ENCODE measurements at places on chromosomes 3 and 15. TPM values are rescaled to one million over a fixed set of nuclear protein-coding genes. Genes with fewer than 3 reads are reported as not detected.

PRKCD gene
- 103 TPM for total RNA-seq

TICRR gene
- 0.37 TPM for total RNA-seq

GOLGA8M gene
- total RNA-seq: 2.8 TPM

- DNase-seq: no peak
Measured at GRCh38 chr15:66389859-66390381, 3.2 kb downstream of the MAP2K1 start.

GRCh38 chr3:120637851-120638559 lies 41.9 kb downstream of the NDUFB4 start:
- no peak for DNase-seq

DNA sequence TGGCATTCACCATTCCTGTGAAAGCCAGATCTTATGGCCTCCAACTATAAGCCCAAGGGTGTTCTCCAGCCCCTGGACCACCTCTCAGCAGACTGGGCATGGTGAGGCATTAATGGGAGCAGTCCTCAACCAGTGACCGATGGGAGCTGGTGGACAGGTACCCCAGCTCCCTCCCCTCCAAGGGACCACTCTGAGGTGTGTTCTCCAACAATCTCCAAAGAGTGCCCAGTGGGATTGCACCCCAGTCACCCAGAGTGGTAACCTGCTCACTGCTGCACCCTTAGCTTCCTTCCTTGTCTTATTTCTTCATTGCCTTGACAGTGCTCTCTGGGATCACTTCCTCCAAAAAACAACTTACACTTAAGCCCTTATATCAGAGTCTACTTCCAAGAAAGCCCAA lies 8.2 kb upstream of the ITGA11 start:
- DNase-seq: no peak

GRCh38 chr3:126777366-126777765 lies 73.3 kb downstream of the CHCHD6 start:
- DNase-seq: no peak

GRCh38 chr15:54594115-54594514 lies 602.6 kb downstream of the RSL24D1 start:
- DNase-seq: no peak

DNA sequence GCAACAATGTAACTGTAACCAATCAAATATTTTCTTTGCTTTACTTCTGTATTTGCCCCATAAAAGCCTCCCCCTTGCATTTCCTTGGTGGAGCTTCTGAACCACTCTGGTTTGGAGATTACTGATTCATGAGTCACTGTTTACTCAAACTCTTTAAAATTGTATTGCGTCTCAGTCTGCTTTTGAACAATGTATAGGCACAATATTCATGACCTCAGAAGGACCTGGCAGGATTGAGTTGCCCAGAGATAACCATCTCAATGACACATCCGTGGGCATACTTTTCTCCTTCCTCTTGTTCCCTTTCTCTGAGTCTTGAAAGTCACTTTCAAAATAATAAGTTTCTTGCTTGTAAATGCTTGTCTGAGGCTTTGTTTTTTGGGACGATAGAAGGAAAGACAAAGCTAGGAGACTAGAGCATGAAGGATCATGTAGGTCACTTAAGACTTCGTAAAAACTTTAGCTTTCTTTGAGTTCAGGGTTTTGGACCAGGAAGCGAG lies 57.1 kb upstream of the POU1F1 start:
- DNase-seq: no peak

- no peak for DNase-seq
Measured at GRCh38 chr3:90005281-90005847, 897.9 kb downstream of the EPHA3 start.

DNA sequence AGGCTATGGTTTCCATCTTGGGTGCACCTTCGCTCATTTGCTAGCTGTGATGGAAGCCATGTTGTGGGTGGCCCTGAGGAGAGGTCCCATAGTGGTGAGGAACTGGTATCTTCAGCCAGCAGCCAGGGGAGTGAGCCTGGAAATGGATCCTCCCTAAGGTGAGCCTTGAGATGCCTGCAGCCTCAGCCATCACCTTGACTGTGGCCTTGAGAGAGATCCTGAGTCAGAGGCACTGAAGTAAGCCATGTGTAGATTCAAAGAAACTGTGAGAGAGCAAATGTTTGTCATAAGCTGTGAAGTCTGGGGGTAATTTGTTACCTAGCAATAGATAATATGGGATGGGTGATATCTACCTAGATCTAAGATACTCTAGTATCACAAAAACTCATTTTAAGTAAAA lies 105.3 kb downstream of the SNRK start:
- no peak for DNase-seq

DNA sequence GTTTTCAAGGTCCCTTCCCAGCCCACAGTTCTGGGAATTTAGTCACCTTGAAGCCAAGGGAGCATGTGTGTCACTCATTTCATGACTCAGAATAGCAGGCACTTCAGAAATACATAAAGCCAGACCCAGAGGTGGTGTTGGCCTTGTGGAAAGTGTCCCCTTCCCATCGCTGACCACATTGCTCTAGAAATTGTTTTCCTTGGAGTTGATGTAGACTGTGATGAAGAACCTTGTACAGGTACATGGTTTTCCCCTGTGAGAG lies 158.8 kb downstream of the SLCO3A1 start:
- no peak for DNase-seq

Data from mucosa of gallbladder (tissue), 1 donor.